ENCODE measurements at places on chromosomes 1 and 21. TPM values are rescaled to one million over a fixed set of nuclear protein-coding genes. Genes with fewer than 3 reads are reported as not detected.
A peak's percentile ranks its signal among the peaks of the same experiment; 100 is the strongest.

Gene SLC9C2
- total RNA-seq = not detected

Gene FAM72C
- not detected for total RNA-seq

DNA sequence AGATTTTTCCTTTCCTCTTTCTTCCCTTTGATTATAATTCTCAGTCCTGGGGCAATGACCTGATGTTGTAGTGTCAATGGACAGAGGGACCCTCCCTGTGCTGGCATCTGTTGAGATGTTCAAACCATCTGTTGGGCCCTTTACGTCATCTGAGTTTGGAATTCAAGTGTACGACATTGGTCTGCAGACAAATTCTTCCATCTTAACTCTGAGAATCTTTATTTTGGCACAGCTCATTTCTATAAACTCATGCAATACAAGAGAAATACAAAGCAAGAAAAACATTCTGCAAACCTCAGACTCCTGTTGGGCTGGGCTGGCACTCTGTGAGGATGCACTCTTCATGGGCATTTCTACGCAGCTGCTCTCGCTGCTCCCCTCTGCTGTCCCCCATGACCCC, 54.2 kb downstream of the IFI44 start:
- DNase-seq = no peak

Gene SPATA21
- total RNA-seq = not detected

Gene MX1
- 30.7 TPM for total RNA-seq

DNA sequence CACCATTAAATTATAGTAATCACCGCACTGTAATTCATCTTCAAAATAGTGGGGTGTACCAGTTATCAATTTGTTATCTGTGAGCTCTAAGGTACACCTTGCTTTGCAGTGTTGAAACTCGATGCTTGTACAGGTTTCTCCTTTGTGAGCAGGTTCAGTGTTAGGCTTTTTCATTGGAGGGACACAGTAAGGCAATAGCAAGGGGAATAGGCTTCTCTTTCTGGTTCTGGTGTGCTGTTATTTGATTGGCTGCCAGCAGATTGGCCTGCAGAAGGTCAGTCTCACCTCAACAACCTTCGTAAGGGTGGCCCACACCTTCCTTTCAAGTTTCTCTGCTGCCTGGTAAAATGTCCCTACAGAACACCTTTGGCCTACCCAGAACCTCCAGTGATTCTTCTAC, 76.2 kb upstream of the B3GALT2 start:
- DNase-seq = no peak

Gene PRELP
- total RNA-seq = 1.4 TPM

Gene SPATA17
- total RNA-seq = 1.8 TPM

Gene GUCA2A
- total RNA-seq = not detected

GRCh38 chr1:30691480-30691879, 31.9 kb downstream of the MATN1 start:
- no peak for DNase-seq

GRCh38 chr1:62235576-62235975, 40.9 kb downstream of the L1TD1 start:
- no peak for DNase-seq

DNA sequence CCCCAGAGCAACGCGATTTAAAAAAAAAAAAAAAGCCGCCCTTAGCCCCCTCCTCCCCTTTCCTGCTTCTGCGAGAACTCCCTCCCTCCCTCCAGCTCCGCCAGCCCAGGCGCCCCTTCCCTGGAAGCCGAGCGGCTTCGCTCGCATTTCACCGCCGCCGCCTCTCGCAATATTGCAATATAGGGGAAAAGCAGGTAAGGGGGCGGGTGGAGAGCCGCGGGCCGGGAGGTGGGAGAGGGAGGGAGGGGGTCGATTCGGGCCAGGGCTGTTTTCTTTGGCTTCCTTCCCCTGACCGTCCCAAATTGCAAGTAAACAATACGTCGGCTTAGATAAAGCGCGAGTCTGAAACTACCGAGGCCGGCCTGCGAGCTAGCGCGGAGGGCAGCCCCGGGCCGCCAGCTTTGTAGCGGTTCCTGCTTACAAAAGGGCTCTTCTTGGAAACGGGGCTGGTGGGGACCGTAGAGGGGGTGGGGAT, 408 bp downstream of the LMO4 start:
- DNase-seq = peak; percentile 54

- no peak for DNase-seq
Observed at GRCh38 chr1:41474490-41475271, 9.8 kb downstream of the EDN2 start.

Gene GREM2
- total RNA-seq = 2.0 TPM

Measured in fibroblast of the aortic adventitia (primary cell).